ENCODE measurements at places on chromosomes 16 and 17. TPM values are rescaled to one million over a fixed set of nuclear protein-coding genes. Genes with fewer than 3 reads are reported as not detected.

The OR1F1 gene
- not detected for total RNA-seq

The LGALS9 gene
- 16.4 TPM for total RNA-seq

The CLDN7 gene
- total RNA-seq: 49.1 TPM

The ABCC11 gene
- 0.41 TPM for total RNA-seq

The SETD1A gene
- 8.1 TPM for total RNA-seq

The C16orf96 gene
- total RNA-seq: 0.47 TPM

The KRTAP17-1 gene
- total RNA-seq: not detected

The PPL gene
- total RNA-seq: 14.6 TPM

The PMP22 gene
- total RNA-seq: 21.4 TPM

The MYH11 gene
- total RNA-seq: 4.1 TPM

The SAMD14 gene
- total RNA-seq: 0.09 TPM

The C17orf50 gene
- total RNA-seq: not detected

The IRF8 gene
- 18.2 TPM for total RNA-seq

The DHRS7C gene
- not detected for total RNA-seq

The APOH gene
- 3.8 TPM for total RNA-seq

DNA sequence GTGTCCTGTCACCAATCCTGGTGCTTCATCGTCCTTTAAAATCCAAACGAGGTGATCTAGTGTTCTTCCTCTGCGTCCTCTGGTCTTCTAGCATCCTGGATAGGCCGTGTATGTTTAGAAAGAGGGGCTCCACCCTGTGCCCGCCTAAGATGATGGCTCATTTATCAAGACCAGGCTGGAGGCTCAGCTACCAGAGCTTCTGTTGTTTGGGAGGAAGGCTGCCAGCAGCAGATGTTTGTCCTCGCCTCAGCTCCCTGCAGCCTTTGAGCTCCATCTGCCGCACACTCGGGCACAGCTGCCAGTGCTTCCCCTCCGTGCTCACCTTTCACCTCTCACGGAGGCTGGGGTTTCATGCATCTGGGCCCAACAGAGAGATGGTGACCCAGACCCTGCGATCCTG is 954.7 kb upstream of the RBFOX1 start:
- no peaks in the 10 kb centered on the region for H3K27me3 ChIP-seq
- no peaks in the 10 kb centered on the region for H3K4me1 ChIP-seq
- H3K36me3 ChIP-seq: no peaks in the 10 kb centered on the region
- H3K4me3 ChIP-seq: no peak overlapping the region
- no peak for DNase-seq
- H3K27ac ChIP-seq: no peak overlapping the region

DNA sequence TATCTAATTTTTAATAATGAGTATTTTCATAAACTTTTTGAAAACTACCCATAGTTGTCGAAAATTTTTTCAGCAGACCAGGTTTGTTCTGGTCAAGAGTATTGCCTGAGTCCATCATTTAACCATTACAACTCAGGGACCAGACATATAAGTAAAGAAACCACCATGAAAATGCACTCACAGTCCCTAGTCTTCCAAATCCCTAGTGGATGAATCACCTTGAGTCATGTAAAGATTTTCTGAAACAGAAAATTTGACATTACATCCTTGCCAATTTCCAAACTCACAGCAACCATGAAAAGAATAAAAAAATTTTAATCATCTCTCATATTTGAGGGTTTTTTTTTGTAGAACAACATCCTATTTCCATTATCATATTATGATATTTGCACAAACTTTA is 1337.5 kb upstream of the CDH8 start:
- no peaks in the 10 kb centered on the region for H3K4me1 ChIP-seq
- H3K27ac ChIP-seq: no peak overlapping the region
- H3K36me3 ChIP-seq: no peaks in the 10 kb centered on the region
- no peak overlapping the region for H3K4me3 ChIP-seq
- no peaks in the 10 kb centered on the region for H3K27me3 ChIP-seq
- DNase-seq: no peak

DNA sequence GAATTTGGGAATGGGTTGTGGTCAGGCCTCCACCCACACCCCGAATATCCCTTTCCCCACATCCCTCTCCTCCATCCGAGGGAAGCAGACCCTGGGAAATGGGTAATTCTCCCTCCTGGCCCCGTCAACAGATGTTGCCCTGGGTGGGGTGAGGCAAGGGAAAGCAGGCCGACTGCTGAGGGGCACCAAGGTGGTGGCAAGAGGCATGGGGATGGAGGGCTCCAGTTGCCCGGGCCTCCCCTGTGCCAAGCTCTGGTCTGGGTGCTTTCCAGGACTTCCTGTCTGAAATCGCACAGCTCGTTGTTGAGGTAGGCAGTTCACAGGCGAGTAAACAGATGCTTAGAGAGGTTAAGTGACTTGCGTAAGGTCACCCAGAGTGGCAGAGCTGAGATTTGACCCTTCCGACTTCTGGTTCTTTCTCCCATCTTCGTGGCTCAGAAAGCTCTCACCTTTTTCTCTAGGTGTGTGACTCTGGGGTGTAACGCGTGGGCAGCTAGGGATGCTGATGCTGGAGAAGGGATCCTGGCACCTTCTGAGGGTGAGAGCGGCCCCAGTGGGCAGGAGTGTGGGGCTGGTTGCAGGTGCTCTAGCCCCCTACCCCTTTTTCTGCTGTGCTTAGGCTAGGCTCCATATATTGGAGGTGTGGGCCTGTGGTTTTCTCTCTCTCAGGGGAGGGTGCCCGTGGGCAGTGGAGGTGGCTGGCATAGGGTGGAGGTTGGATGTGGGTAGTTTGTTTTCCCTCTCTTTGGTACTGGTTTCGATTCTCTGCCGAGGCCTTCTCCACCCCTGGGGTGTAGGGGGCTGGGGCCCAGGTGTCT is 17.2 kb downstream of the RARA start:
- H3K4me1 ChIP-seq: peaks cover 13% of the 10 kb centered on the region
- H3K27me3 ChIP-seq: no peaks in the 10 kb centered on the region
- H3K36me3 ChIP-seq: no peaks in the 10 kb centered on the region
- no peak overlapping the region for H3K4me3 ChIP-seq

- no peak overlapping the region for H3K4me3 ChIP-seq
- H3K36me3 ChIP-seq: no peaks in the 10 kb centered on the region
- H3K27me3 ChIP-seq: no peaks in the 10 kb centered on the region
- H3K27ac ChIP-seq: no peak overlapping the region
Observed at GRCh38 chr17:38507436-38507835, 79.2 kb downstream of the ARHGAP23 start.

- H3K27me3 ChIP-seq: no peaks in the 10 kb centered on the region
- no peak overlapping the region for H3K4me3 ChIP-seq
- no peak overlapping the region for H3K27ac ChIP-seq
- H3K4me1 ChIP-seq: no peaks in the 10 kb centered on the region
Observed at GRCh38 chr17:16027708-16028584, 28.3 kb downstream of the TTC19 start.

GRCh38 chr16:66358231-66358630 is 8.3 kb upstream of the CDH5 start:
- H3K4me3 ChIP-seq: no peak overlapping the region
- no peaks in the 10 kb centered on the region for H3K4me1 ChIP-seq
- H3K27ac ChIP-seq: no peak overlapping the region
- no peaks in the 10 kb centered on the region for H3K36me3 ChIP-seq
- no peaks in the 10 kb centered on the region for H3K27me3 ChIP-seq
- no peak for DNase-seq

DNA sequence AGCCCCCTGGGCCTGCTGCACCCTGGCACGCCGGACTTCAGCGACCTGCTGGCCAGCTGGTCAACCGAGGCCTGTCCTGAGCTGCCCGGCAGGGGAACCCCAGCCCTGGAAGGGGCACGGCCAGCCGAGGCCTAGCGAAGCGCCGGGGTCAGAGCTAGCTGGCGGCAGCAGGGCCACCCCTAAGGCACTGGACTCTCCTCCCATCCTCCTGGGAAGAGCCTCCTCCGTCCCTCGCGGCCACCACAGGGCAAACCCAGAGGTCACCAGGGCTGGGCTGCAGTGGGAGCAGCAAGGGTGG is 2.3 kb downstream of the PERCC1 start:
- H3K27ac ChIP-seq: no peak overlapping the region
- H3K27me3 ChIP-seq: no peaks in the 10 kb centered on the region
- H3K4me3 ChIP-seq: no peak overlapping the region
- no peaks in the 10 kb centered on the region for H3K4me1 ChIP-seq

DNA sequence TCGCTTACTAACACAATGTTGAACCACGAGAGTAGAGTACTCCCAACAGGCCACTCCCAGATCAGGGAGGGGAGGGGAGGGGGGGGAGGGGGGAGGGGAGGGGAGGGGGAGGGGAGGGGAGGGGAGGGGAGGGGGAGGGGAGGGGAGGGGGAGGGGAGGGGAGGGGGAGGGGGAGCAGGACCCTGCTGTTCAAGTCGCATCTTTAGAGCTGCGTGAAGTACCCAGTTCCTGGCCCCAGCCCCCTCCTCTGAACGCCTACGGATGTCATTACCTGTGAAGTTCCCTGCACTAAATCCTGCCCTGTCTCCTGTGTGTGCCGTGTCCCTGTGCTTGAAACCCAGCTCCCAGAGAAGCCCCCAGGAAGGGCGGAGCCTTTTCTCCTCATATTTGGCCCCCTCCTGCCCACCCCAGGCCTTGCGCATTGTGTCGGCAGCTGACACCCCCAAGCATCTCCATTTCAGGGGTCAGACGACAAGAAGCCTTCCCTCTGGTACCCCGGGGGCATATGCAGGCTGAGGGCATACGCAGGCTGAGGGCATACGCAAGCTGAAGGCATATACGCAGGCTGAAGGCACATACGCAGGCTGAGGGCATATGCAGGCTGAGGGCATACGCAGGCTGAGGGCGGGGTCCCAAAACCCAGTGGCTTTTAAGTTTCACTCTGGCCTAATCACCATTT is 330.2 kb downstream of the C16orf95 start:
- no peak overlapping the region for H3K4me3 ChIP-seq
- no peaks in the 10 kb centered on the region for H3K36me3 ChIP-seq
- DNase-seq: no peak
- H3K27me3 ChIP-seq: no peaks in the 10 kb centered on the region

GRCh38 chr17:74214484-74215341 is 1.3 kb downstream of the TTYH2 start:
- H3K4me3 ChIP-seq: no peak overlapping the region
- H3K36me3 ChIP-seq: no peaks in the 10 kb centered on the region
- H3K4me1 ChIP-seq: peaks cover 13% of the 10 kb centered on the region
- H3K27ac ChIP-seq: no peak overlapping the region
- DNase-seq: no peak

DNA sequence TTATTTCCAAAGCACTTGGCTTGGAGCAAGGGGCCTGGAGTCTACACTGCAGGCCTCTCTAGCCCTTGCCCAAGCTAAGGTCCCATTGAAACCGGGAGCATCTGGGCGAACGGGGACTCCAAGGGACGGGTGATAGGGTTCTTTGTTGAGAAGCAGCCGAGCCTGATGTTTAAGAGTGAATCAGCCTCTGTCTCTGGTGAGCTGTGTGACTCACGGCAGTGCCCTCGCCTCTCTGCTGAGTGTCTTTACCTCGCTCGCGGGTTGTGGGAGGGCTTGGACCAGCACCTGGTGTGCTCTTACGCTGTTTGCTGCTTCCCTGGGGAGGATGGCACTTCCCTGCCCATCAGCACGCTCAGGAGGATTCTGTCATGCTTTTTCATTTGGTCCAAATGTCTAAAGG is 1.3 kb downstream of the HGS start:
- no peak for DNase-seq
- H3K36me3 ChIP-seq: no peaks in the 10 kb centered on the region
- peaks cover 19% of the 10 kb centered on the region for H3K4me1 ChIP-seq
- H3K4me3 ChIP-seq: peak overlapping the region; percentile 97
- no peaks in the 10 kb centered on the region for H3K27me3 ChIP-seq

GRCh38 chr17:43556292-43556691 is 10.2 kb upstream of the ETV4 start:
- no peaks in the 10 kb centered on the region for H3K4me1 ChIP-seq
- no peaks in the 10 kb centered on the region for H3K27me3 ChIP-seq
- no peak for DNase-seq
- H3K27ac ChIP-seq: no peak overlapping the region

- H3K36me3 ChIP-seq: no peaks in the 10 kb centered on the region
- H3K4me3 ChIP-seq: no peak overlapping the region
- H3K27ac ChIP-seq: no peak overlapping the region
- DNase-seq: no peak
- no peaks in the 10 kb centered on the region for H3K4me1 ChIP-seq
Observed at GRCh38 chr16:77468831-77469230, 34.0 kb upstream of the ADAMTS18 start.

GRCh38 chr16:49462989-49463371 is 89.4 kb downstream of the C16orf78 start:
- H3K4me1 ChIP-seq: no peaks in the 10 kb centered on the region
- no peaks in the 10 kb centered on the region for H3K36me3 ChIP-seq
- no peaks in the 10 kb centered on the region for H3K27me3 ChIP-seq
- no peak overlapping the region for H3K27ac ChIP-seq
- DNase-seq: no peak
- no peak overlapping the region for H3K4me3 ChIP-seq

- H3K4me1 ChIP-seq: no peaks in the 10 kb centered on the region
- H3K4me3 ChIP-seq: no peak overlapping the region
- no peak overlapping the region for H3K27ac ChIP-seq
Observed at GRCh38 chr16:63289834-63290460, 1253.7 kb upstream of the CDH8 start.

- no peaks in the 10 kb centered on the region for H3K4me1 ChIP-seq
- H3K27me3 ChIP-seq: no peaks in the 10 kb centered on the region
- no peak overlapping the region for H3K27ac ChIP-seq
Observed at GRCh38 chr17:21269394-21269793, 15.1 kb upstream of the MAP2K3 start.

- no peaks in the 10 kb centered on the region for H3K4me1 ChIP-seq
- no peak overlapping the region for H3K27ac ChIP-seq
- no peak for DNase-seq
Observed at GRCh38 chr16:24394341-24394740, 138.2 kb downstream of the CACNG3 start.

DNA sequence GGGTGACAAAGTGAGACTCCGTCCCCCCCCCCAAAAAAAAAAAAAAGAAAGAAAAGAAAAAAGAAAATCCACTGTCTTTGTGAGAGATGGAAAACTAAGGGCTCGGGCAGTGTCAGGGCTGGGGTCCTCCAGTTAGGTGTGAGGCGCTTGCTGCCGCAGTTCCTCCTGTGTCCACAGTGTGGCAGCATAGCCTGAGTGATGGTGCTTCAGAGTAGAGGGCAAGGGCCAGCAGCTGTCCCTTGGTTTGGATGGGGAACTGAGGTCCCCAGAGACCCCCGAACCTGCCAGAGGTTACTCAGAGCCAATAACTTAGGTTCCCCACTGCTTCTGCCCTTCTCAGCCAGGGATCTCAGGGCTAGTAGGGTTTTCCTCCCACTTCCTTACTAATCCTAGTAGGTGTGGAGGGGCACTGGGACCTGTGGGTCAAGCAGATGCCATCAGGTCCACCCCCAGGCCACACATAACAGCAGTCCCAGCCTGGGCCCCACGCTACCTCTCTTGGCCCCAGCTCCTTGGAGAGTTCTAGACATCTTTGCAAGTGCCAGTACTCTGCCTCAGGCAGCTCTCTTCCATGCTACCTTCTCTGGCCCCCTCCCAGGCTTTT is 7.9 kb upstream of the LLGL1 start:
- H3K27me3 ChIP-seq: no peaks in the 10 kb centered on the region
- H3K27ac ChIP-seq: no peak overlapping the region
- H3K4me1 ChIP-seq: no peaks in the 10 kb centered on the region

Data from pancreas (tissue), 10 donors.